ENCODE measurements at places on chromosomes 11 and 22.

- no peak for DNase-seq
These were observed 22.6 kb downstream of the TMEM218 start for GRCh38 chr11:125088576-125089455.

DNA sequence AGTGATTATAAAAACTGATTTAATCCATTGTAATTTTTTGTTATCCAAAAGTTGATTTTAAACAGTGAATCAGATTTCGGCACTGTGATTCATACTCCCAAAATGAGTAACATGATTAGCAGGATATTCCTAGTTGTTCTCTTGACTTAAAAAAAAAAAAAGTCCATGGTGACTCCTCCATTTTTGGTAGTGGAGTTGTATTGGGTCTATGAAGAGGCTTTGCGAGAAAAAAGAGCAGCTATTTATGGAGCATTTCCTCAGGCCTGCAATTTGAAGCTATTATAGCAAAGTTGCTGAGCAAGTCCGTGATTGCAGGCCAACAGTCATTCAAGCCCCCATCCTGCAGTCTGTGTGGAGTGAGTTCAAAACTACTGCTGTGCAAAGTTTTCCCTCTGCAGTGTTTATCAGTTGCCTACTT, 28.8 kb downstream of the YAP1 start:
- no peak for DNase-seq

DNA sequence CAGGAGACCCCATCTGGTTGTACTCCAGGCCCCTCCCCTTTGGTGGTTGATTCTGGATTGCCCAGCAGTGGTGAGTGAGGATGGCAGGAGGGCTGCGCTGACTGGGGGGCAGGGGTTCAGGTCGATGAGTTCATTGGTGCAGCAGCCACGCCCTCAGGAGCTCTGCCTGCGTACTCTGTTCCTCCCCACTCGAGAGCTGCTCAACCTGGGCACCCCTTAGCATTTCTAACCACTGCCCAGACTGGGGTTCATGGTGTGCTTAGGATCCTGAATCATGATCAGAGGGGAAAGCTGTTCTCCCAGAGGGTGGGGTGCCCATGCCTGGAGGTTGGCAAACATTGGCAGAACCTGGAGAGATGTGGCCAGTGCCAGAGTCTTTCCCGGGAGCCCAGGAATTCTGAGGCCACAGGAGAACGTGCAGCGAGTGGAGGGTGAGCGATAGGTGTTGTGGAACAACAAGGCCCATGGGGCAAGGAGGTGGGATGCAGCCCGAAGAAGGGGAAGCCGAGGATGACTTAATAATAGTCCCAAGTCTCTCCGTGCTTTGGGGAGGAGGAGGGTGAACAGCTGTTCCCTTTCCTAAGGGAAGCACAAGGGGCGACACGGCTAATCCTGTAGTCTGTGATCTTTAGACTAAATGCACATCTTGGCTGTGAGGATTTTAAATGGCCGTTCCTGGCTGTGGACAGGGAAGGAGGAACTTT, 75.5 kb downstream of the SCN3B start:
- DNase-seq: no peak

DNA sequence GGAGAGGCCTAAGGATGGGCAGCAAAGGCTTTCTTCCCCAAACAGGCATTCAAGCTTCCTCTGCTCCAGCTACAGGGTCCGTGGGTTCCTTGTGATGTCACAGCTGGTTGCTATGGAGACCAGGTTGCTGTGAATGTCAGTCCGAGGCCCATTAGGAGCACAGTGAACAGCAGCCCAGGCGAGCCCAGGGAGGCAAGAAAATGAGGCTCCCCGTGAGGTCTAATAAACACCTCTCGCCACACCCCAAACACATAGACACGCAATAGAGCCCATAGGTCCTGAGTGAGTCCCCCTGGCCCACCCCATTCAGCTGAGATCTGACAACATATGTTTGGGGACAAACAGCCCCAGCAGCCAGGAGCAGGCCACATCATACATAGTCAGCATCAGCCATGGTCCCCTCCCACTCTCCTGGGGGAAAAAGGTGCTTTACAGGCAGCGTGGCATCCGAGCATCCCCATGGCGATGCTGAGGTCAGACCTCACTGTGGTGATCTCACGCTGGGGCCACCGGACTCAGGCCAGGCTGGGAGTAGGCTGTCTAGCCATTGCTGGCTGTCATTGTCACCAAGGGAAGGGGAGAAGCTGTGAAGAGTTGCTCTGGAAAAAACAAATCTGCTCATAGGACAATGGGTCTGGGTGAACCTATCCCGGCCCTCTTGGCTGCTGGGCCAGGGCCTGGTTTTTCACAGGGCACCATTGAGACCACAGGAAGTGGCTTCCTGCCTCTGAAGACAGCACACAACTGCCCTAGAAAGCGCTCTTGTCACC, 23.1 kb upstream of the TP53I11 start:
- no peak for DNase-seq

DNA sequence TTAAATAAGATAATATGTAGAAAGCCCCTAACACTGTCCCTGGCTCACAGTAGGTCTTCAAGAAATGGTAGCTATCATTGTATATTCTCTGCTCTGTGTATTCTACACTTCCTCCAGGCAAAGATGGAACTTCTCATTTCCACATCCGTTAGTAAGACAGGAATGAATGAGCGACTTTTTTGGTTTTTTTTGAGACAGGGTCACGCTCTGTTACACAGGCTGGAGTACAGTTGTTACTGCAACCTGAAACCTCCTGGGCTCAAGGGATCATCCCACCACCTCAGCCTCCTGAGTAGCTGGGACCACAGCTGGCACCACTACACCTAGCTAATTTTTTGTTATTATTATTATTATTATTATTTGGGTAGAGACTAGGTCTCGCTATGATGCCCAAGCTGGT, 2.3 kb upstream of the CLPB start:
- DNase-seq: no peak

- DNase-seq: no peak
These were observed 5.6 kb downstream of the GATD1 start for GRCh38 chr11:771617-772204.

DNA sequence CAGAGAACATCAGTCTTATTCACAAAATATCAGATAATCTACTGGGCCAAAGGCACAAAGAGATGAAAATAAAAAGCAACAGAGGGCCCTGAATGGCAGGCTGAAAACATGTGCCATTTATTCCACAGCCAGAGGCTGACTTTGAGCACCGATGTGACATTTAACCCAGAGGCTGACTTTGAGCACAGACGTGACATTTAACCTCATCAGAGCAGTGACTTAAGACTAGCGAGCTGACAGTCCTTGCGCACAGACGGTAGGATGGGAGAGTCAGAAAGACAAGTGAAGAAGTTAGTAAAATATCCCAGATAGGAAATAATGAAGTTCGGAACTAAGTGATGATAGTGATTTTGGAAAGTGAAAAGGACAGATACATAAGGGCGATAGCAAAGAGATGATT, 65.3 kb downstream of the FLI1 start:
- DNase-seq: no peak

DNA sequence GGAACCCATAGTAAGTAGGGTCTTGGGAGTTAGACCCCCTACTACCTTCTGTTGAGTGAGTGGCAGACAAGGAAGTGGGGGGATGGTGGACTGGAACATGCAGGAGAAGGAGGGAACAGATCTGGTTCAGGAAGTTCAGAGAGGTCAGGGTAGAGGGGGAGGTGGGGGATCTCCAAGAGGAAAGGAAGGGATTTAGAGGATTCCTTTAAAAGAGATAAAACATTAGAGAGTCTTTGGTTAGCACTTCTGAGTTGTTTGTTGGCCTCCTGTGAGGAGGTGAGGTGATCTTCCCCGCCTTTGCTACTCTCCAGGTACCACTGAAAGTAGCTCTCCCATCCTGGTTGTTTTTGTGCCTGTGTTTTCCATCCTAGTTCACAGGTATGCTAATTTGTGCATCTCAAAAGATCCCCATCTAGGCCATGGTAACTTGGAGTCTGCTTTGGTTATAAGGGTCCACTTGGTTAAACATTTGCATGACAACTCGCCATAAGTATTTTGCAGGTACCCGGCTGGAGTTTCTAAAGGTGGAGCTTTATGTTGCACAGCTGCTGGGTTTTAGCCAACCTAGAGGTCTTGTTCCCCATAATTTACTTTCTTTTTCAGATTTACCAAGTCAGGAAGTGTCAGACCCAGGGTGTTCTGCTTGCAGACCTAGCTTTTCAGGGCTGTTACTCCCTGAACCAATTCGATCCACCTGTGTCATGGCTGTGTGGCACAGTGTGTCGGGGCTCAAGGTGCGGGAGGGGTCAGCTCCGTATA, 79.3 kb upstream of the SORL1 start:
- no peak for DNase-seq

DNA sequence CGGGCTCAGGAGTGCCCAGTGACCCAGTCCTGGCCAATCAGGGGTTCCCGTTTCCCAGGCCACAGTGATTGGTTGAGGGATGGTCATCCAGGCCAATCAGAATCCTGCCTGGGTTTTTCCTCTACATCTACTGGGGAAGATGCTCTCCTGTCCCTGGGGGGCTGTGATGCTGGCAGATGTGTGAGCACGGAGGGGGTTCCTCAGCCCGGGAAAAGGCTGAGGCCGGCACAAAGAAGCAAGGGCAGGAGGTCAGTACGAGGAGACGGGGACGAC, 171.2 kb downstream of the CTTN start:
- no peak for DNase-seq
